ENCODE measurements at places on chromosomes 2 and 18.

DNA sequence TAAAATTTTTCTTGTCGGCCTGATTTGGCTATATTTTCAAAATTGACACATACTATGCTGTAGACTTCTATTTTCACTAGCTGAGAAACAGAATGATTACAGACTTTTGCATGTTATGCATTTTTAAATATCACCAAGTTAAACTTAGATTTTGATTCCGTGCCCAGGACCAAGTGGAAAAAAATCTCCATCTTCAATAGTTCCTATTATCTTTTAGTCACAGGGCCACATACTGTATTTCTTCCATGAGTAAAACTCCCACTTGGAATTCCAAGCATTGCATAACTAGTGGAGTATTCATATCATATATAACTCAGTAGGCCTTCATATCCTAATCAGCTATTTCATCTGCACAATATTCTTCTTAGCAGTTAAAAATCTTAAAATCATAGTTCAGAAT lies 470.9 kb downstream of the ARHGAP15 start:
- DNase-seq, result no peak

- DNase-seq, result no peak
Measured at GRCh38 chr2:138819964-138820363, 39.8 kb upstream of the NXPH2 start.

- DNase-seq, result no peak
Measured at GRCh38 chr2:202278944-202279343, 13.4 kb downstream of the NOP58 start.

GRCh38 chr2:191538334-191538903 lies 139.5 kb upstream of the NABP1 start:
- DNase-seq, result no peak

- no peak for DNase-seq
Measured at GRCh38 chr2:39394516-39394961, 42.5 kb downstream of the MAP4K3 start.

DNA sequence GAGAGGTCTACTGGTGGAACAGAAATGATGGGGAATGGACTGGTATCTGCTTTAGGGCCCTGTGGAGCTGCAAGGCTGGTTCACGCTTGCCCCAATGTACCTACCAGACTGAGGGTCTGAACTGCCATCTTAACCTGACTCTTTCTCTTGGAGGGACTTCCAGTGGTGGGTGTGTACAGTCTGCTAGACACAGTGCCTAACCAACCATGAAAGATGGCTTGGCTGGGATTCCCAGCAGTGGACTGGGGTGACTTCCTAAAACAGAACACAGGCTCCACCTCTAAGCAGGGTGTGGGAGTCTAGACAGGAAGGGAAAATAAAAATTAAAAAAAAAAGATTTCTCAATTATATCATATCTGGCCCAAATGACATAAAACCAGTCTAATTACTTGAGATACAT lies 25.5 kb upstream of the MYO3B start:
- DNase-seq, result no peak

- no peak for DNase-seq
Measured at GRCh38 chr18:73381016-73381698, 513.4 kb upstream of the NETO1 start.

GRCh38 chr18:79515331-79515730 lies 119.6 kb downstream of the NFATC1 start:
- DNase-seq, result no peak

DNA sequence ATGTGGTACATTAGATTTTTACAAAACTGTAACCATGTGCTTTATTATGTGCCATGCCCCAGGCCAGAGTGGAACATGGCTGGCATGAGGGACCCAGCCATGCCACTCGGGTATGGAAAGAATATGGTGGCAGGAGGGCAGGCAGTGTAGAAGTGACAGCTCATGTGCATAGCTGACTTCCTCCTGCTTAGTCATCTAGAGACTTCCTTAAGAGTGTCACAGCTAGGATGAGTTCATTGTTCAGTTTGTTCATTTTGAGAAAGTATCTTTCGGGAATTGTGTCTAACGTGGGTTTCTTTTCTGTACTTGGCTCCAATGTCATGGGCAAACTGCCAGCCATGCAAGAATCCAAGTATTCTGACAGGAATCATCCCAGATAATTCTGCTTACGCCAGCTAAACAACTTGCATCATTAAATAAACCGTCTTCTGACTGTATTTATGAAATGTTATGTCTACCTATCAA lies 94.3 kb upstream of the ITGB6 start:
- DNase-seq, result no peak

DNA sequence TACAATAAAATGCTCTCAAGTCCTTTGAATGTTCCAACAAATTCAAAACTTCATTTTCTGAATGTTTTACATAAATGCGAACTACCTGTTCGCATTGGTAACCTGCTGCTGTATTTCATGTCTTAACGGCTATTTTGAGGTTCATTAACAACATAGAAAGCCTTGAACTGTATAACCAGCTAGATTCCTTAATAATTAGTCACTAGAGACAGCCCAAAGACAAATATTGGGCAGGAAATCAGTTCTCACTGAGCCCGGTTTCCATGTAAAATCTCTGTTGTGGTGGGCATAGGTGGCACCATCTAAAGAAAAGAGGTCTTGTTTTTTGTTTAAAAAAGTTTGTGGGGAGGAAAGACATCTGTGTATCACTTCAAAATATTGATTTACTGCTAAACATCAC lies 29.2 kb downstream of the PDIA6 start:
- no peak for DNase-seq

DNA sequence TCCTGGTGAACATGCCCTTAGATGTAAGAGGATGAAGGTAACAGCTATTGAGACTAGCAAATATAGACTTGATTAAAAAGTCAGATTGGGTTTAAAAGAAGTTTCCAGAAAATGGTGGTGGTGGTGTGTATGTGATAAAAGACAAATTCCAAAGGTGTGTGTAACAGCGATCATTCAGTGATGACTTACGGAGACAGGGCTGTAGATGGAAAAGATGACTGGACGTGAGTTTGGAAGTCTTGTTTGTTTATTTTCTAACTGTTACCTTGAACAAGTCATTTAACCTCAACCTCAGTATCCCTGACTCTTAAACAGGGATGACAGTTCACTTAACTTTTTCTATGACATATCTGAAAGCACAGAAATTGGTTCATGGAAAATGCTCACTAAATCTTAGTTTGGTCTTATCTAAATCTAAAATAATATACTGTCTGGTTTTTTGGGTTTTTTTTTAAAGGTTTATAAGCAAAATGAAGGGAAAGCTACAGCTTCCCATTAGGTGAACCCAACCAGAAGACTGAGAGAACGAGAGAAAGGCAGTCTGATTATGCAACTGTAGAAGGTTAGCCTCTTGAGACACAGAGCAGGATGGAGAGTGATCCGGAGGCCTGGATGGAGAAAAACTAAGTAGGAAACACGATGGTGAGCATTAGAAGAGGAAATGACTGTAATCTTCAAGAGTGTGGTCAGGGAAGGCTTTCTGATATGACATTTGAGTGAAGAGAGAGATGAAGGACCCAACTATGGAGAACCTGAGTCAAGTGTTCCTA lies 71.9 kb downstream of the TCF4 start:
- no peak for DNase-seq

DNA sequence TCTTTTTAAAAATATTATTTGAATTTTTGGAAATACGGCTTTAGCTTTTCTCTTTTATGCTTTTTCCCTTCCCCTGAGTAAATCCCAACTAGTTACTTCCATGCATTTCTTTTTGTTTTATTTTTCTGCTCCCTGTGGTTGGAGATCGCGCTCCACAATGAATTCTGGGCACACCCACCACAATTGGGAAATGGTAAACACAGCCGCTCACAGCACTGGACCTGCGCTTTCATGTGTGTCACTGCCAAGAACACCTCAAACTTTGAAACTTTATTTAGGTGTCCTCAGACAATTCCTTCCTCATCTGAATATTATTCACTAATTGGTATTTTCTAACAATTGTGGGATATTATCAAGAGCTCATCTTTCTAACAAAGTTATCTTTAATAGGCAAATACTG lies 82.8 kb upstream of the TMEM18 start:
- DNase-seq, result no peak

- DNase-seq, result no peak
Measured at GRCh38 chr2:200469708-200470211, 40.1 kb downstream of the KCTD18 start.

GRCh38 chr18:34965108-34965507 lies 76.1 kb upstream of the MAPRE2 start:
- DNase-seq, result no peak

DNA sequence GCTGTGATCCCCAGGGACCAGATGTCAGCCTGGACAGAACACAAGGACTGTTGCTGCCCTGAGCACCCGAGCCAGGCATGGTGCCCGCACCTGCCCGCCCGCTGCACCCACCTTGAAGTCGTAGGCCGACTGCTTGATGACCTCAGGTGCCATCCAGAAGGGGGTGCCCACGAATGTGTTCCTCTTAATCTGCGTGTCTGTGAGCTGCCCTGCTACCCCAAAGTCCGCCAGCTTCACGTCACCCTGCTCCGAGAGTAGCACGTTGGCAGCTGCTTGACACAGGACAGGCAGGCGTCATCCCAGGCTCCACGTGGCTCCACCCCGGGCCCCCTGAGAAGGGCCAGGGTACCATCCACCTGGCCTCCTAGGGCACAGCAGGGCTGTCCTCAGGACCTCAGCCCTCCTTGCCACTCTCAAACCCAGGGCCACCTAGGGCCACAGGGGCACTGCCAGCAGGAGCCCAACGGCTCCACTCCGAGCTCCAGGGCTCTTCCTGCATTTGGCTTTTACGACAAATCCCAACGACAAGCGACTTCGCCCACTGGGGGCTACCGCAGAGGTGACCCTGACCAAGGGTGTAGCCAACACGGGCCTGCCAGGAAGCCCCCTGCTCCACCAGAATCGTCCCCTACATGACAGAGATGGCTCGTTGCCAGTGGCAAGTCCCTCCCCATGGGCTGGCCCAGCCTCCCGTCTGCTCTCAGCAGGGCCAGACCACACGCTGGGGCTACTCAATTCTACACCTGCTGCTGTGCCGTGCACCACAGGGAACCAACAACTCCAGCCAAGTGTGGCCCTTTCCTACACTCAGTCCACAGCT lies 9.0 kb downstream of the STK25 start:
- no peak for DNase-seq

DNA sequence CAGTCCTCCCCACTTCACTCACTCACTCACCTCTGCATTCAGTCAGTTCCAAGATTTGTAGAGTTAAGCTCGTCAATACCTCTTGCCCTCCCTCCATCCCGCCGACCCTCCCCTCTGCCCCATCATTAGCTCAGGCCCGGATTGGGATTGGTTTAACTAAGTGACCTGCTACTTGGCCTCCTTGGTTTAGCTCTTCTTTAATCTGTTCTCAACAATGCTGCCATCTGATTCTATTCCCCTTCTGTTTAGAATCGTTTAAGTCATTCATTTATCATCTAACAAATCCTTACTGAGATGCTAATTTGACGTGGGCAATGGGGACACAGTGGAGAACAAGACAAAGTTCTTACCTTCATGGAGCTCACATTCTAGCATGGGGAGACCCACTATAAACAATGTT lies 204.6 kb downstream of the MTX2 start:
- DNase-seq, result no peak

GRCh38 chr2:239321596-239322415 lies 79.0 kb downstream of the HDAC4 start:
- peak; percentile 32 for DNase-seq

DNA sequence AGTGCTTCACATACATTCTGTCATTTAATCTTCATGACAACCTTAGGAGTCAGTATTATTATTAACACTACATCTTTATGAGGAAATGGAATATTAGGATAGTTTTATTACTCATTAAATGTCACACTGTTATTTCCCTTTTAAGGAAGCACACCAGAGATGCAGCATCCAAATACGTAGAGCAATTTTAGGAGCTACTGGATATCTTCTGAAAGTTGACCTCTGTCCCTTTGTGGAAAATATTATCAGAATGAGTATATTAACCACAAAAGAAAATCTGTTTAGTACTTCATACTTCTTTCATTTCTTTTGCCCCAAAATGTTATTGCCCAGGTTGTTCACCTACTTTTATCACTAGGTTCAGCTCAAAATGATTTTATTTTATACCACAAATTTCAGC lies 72.9 kb upstream of the APCDD1 start:
- no peak for DNase-seq

GRCh38 chr2:194443926-194444325 lies 1213.1 kb upstream of the SLC39A10 start:
- DNase-seq, result no peak

DNA sequence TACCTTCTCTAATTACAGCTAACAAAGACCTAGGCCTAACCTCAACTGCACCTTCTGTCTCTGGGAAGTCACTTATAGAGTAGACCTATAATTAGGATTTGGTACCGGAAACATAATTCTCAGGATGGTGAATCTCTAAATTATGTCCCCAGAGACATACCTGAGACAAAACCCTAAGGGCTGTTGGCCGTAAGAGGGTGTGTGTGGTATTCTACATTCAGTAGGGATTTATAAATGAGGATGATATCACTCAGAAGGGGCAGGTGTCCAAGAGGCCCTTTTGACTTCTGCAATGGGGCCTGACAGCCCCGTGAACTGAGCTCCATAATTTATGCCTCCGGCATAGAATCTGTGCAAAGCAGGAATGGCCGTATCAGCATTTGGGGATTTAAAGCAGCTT lies 13.5 kb upstream of the DARS1 start:
- no peak for DNase-seq

GRCh38 chr2:71385012-71385411 lies 53.4 kb downstream of the ZNF638 start:
- DNase-seq, result no peak

- no peak for DNase-seq
Measured at GRCh38 chr2:196640031-196640548, 575 bp downstream of the CCDC150 start.

DNA sequence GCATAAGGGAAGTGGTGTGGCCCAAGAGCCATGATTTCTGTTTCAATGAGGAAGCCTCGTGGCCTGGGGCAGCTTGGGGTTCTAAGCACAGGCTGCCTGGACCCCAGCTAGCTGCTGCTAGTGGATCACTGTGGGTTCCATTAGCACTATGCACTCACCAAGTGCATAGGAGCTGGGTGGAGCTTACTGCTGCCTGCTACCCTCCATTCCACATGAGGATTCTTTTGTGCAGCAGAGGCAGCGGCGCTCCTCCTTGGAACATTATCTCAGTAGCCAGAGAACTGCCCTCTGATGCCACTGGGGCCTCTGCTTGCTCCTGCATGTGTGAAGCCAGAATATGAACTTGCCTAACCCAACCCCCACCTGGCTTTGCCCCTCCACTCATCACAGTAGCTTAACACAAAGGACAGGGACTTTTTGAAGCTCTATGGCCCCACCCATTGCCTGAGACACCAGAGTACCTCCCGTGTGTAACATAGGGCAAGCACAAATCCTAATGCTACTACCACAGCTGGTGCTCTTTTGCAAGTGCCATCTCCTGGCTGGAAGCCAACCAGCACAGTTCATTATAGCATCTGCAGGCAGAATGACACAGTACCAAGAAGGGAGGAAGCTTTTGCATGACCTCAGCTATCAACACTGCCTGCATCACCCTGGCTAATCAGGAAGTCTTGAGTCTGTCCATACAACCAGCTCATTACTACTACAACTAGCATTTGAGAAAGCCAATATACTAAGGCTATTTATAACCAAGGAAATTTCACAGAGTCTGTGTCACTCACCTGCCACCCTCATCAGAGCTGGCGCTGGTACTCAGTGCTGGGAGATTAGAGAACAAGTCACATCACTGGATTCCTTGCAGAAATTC lies 297.0 kb upstream of the GULP1 start:
- no peak for DNase-seq
